ENCODE measurements at places on chromosomes 4 and X. TPM values are rescaled to one million over a fixed set of nuclear protein-coding genes. Genes with fewer than 3 reads are reported as not detected.

The ELF4 gene
- 31.8 TPM for total RNA-seq

The CENPVL2 gene
- total RNA-seq = not detected

The ALB gene
- not detected for total RNA-seq

The JADE3 gene
- 3.0 TPM for total RNA-seq

The HSFX2 gene
- not detected for total RNA-seq

The CTSO gene
- total RNA-seq = 0.94 TPM

The GAGE12E gene
- total RNA-seq = not detected

The GLRA3 gene
- total RNA-seq = not detected

The PLP2 gene
- 112 TPM for total RNA-seq

DNA sequence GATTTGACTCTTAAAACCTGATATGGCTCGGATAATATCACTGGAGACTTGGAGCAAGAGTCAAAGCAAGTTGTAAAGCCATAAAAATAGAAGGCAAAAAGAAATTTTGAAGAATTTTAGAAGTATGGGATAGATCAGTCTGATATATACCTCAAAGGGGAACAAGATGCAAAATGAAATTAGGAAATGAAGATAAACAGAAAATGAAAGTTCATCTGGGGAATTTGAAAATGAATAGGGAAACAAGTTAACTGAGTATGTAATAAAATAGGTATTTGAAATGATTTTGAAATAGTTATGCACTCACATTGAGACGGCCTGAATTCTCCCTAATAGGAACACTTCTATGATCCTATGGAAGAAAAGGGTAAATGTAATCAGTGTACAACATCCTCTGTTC is 5.7 kb downstream of the CYP2U1 start:
- H3K27ac ChIP-seq = no peak overlapping the region
- no peaks in the 10 kb centered on the region for H3K36me3 ChIP-seq

DNA sequence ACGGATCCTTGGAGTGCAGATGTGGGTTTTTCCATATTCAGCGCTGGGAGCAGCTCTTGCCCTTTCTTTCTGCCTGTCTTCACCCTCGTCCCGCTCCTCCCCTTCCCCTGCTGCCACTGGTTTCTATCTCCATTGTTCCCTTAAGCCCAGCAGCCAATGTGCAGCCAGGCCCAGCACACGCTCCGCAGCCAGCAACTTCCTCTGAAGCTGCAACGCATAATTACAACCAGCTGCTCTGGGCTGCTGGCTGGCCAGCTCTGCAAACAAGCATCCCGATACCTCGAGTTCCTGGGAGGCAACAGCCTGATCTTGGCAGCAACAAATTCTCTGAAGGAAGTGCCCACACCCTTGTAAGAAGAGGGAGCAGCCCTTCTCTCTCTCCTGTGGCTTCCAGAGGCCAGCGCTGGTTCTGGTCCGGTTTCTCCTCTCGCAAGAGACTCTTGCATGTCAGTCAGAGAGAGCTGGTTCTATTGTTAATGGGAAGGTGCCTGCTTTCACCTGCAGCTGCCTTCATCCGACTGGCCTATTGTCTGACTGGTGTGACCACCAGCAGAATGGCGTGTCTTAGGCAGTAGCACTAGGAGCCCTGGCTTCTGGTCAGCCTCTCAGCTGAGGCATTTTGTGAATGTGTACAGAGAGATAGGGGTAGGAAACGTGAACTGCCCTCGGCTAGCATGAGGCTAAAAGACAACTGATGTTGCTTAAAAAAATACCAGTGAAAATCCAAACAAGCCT is 83.8 kb upstream of the MAML3 start:
- no peak overlapping the region for H3K27ac ChIP-seq
- H3K4me1 ChIP-seq = peaks cover 40% of the 10 kb centered on the region
- no peak overlapping the region for H3K4me3 ChIP-seq
- DNase-seq = no peak

DNA sequence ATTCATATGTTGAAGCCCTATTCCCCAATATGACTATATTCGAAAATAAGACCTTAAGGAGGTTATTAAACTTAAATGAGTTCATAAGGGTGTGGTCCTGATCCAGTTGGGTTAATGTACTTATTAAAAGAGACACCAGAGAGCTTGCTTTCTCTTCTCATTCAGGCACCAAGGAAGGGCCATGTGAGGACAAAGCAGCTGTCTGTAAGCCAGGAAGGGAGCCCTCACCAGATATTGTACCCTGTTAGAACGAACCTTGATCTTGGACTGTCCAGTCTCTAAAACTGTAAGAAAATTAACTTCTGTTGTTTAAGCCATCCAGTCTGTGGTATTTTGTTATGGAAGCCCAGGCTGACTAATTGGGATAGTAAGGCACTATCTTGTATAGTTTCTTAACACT is 9.1 kb upstream of the YTHDC1 start:
- no peaks in the 10 kb centered on the region for H3K36me3 ChIP-seq
- peaks cover 11% of the 10 kb centered on the region for H3K4me1 ChIP-seq
- no peak overlapping the region for H3K4me3 ChIP-seq
- peaks cover 8% of the 10 kb centered on the region for H3K27me3 ChIP-seq
- no peak for DNase-seq

DNA sequence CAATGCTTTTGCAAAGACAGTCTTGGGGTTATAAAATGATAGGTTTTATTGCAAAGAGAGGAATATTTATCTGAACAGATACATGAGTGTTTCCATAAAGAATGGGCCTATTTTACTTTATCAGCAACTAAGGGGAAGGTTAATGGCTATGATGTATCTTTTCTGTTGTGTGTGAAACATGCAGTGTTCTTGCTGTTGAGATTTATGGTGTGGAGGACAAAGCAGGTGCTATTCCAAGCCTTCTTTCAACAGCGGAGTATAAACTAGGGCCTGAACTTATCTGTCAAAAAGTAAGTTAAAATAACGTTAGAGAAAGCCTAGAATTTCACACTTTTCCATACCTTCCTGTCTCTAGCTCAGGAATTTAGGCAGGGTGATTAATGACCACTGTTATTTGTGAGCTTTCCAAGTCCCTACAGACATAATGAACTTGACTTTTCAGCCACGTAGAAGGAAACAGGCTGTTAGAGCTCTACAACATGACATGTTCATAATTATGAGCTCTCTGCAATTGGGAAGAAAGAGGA is 411.4 kb downstream of the IL1RAPL1 start:
- H3K27ac ChIP-seq = no peak overlapping the region
- H3K4me1 ChIP-seq = no peaks in the 10 kb centered on the region
- no peak overlapping the region for H3K4me3 ChIP-seq

- peak overlapping the region; percentile 38 for H3K27ac ChIP-seq
- peaks cover 22% of the 10 kb centered on the region for H3K36me3 ChIP-seq
Measured at GRCh38 chrX:119694601-119695534, 1.9 kb upstream of the SEPTIN6 start.

DNA sequence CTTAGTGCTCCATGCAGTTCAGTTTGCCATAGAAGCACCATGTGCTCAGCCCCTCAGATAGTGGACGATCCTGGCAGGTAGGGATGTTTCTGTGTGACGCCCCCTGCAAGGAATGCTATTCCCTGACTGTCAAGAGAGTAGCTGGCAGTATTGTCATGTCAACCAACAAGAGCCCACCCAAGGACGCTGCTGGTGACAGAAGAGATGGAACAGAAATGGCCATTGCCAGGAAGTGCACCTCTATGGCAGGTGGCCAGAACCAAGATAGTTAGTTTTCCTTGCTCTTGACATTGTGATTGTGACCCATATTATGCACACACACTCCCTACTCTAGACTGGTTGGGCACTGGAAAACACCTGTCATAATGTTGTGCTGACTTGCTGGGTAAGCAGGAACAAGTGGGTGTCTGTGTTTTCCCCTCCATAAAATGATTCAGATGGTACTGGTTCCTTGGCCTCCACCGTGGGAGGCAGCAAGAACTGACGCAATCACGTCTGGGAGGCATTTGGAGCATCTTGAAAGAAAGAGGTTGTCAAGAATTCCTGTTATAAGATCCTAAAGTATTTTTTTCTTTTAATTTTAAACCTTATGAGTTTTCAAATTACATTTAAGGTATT is 507.9 kb downstream of the MID1IP1 start:
- H3K36me3 ChIP-seq = peaks cover 91% of the 10 kb centered on the region
- H3K4me1 ChIP-seq = peaks cover 65% of the 10 kb centered on the region
- no peak overlapping the region for H3K4me3 ChIP-seq
- no peak for DNase-seq

- H3K27me3 ChIP-seq = no peaks in the 10 kb centered on the region
- no peak for DNase-seq
- H3K4me3 ChIP-seq = no peak overlapping the region
- peaks cover 49% of the 10 kb centered on the region for H3K36me3 ChIP-seq
Measured at GRCh38 chrX:46673620-46674359, 85.1 kb downstream of the SLC9A7 start.

GRCh38 chr4:164617426-164617825 is 136.5 kb upstream of the SMIM31 start:
- no peaks in the 10 kb centered on the region for H3K4me1 ChIP-seq
- no peak overlapping the region for H3K4me3 ChIP-seq
- H3K36me3 ChIP-seq = no peaks in the 10 kb centered on the region
- H3K27ac ChIP-seq = no peak overlapping the region

DNA sequence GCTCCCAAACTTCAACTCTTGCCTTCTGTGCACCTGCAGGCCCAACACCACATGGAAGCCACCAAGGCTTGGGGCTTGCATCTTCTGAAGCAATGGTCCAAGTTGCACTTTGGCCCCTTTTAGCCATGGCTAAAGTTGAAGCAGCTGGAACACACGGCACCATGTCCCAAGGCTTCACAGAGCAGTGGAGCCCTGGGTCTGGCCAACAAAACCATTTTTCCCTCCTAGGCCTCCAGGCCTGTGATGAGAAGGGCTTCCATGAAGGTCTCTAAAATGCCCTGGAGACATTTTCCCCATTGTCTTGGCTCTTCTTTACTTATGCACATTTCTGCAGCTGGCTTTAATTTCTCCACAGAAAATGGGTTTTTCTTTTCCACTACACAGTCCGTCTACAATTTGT is 61.3 kb upstream of the CYSLTR1 start:
- no peaks in the 10 kb centered on the region for H3K27me3 ChIP-seq
- no peak overlapping the region for H3K27ac ChIP-seq
- no peak overlapping the region for H3K4me3 ChIP-seq
- DNase-seq = no peak
- peaks cover 10% of the 10 kb centered on the region for H3K36me3 ChIP-seq

GRCh38 chrX:40064055-40064597 is 33.6 kb downstream of the BCOR start:
- peaks cover 73% of the 10 kb centered on the region for H3K36me3 ChIP-seq
- no peak for DNase-seq
- no peaks in the 10 kb centered on the region for H3K27me3 ChIP-seq
- no peak overlapping the region for H3K27ac ChIP-seq
- no peak overlapping the region for H3K4me3 ChIP-seq

DNA sequence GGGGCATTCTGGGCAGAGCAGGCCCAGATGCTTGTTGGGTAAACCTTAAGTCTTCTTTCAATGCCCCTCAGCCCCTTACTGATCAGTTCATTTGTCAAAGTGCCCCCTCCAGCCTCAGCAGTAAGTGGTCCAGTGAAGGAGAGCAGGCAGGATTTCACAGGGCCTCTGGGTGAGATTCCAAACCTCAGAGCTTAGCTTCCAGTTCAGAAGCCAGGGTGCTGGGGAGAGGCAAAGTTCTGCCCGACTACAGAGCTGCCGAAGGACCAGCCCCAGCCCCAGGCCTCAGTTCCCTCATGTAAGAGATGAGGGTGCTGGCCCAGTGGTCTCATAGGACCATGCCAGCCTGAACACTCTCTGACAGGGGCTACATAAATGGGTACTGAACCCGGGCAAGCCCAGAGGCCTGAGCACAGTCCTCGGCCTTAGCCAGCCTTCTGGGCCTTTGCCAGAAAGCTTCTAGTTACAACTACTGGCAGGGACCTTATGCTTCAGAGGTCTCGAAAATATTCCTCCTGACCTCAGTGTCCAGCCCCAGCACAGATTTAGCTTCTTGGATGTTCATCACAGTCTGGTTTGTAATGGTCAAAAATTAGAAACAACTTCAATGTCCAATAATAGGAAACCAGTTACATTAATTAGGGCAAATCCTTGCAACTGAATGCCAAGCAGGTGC is 851 bp upstream of the RIPPLY1 start:
- no peaks in the 10 kb centered on the region for H3K27me3 ChIP-seq
- no peaks in the 10 kb centered on the region for H3K4me1 ChIP-seq
- no peak for DNase-seq
- no peak overlapping the region for H3K27ac ChIP-seq
- no peak overlapping the region for H3K4me3 ChIP-seq

- DNase-seq = peak; percentile 67
- peaks cover 31% of the 10 kb centered on the region for H3K4me1 ChIP-seq
- peak overlapping the region; percentile 66 for H3K27ac ChIP-seq
- H3K4me3 ChIP-seq = peak overlapping the region; percentile 37
- H3K36me3 ChIP-seq = peaks cover 54% of the 10 kb centered on the region
- no peaks in the 10 kb centered on the region for H3K27me3 ChIP-seq
Measured at GRCh38 chr4:1330761-1331590, 16.0 kb upstream of the UVSSA start.

GRCh38 chr4:112076919-112077608 is 68.2 kb upstream of the FAM241A start:
- no peaks in the 10 kb centered on the region for H3K36me3 ChIP-seq
- peaks cover 2% of the 10 kb centered on the region for H3K4me1 ChIP-seq
- H3K27me3 ChIP-seq = peaks cover 24% of the 10 kb centered on the region
- DNase-seq = no peak
- no peak overlapping the region for H3K27ac ChIP-seq
- no peak overlapping the region for H3K4me3 ChIP-seq

DNA sequence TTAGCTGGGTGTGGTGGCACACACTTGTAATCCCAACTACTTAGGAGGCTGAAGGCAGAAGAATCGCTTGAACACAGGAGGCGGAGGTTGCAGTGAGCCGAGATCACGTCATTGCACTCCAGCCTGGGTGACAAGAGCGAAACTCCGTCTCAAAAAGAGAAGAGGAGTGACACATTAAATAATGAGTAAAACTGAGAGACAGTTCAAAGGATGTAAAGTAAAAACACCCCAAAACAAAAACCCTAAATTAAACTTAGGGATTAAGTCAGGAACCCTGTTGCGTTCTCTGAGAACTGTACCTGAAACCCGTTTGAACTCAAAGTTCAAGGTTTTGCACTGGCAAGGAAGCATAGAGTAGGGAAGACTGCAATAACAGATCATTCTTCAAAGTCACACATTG is 141.7 kb downstream of the BRWD3 start:
- H3K4me3 ChIP-seq = no peak overlapping the region
- no peak for DNase-seq
- H3K4me1 ChIP-seq = peaks cover 3% of the 10 kb centered on the region
- peaks cover 8% of the 10 kb centered on the region for H3K36me3 ChIP-seq
- no peak overlapping the region for H3K27ac ChIP-seq

- no peak overlapping the region for H3K27ac ChIP-seq
- no peaks in the 10 kb centered on the region for H3K36me3 ChIP-seq
- peaks cover 14% of the 10 kb centered on the region for H3K27me3 ChIP-seq
- no peak overlapping the region for H3K4me3 ChIP-seq
- H3K4me1 ChIP-seq = peaks cover 30% of the 10 kb centered on the region
Measured at GRCh38 chr4:177404342-177404741, 37.9 kb downstream of the AGA start.

GRCh38 chr4:43560047-43560446 is 667.5 kb downstream of the GRXCR1 start:
- H3K4me3 ChIP-seq = no peak overlapping the region
- H3K36me3 ChIP-seq = no peaks in the 10 kb centered on the region

- H3K4me3 ChIP-seq = no peak overlapping the region
- H3K27ac ChIP-seq = no peak overlapping the region
- no peaks in the 10 kb centered on the region for H3K27me3 ChIP-seq
- no peak for DNase-seq
- no peaks in the 10 kb centered on the region for H3K4me1 ChIP-seq
Measured at GRCh38 chr4:182271731-182272130, 28.5 kb downstream of the TENM3 start.

Data from activated T-helper 2 cell treated with anti-CD3 and anti-CD28 coated beads, Interferon-gamma antibody, Interleukin-2, Interleukin-4, amounts not matched to agents 10 μg/mL and 5 μg/mL and 100 μg/mL, durations not matched to agents 14 hours and 24 hours and 36 hours (primary cell).